ENCODE measurements at places on chromosomes 6 and 20.

- no peak for DNase-seq
These were observed 135.5 kb downstream of the LY86 start for GRCh38 chr6:6723921-6724538.

DNA sequence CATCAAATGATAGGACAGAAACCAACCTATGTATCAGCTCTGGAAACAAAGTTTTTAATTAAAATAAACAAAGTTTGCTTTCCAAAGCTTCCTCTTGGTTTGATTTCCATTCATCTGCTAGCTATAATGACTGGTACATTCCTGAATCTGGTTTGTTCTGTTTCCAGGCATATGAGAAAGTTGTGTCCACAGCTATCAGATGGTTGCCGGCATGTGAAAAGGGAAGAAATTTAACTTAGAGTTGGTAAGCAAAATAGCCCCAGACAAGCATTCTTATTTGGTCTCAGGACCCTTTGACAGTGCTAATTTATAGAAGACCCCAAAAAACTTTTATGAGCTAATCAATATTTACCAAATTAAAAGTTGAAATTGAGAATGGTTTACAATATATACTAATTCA, 3.8 kb upstream of the RNF146 start:
- no peak for DNase-seq

- no peak for DNase-seq
These were observed 210.5 kb downstream of the ERMARD start for GRCh38 chr6:169961772-169962561.

DNA sequence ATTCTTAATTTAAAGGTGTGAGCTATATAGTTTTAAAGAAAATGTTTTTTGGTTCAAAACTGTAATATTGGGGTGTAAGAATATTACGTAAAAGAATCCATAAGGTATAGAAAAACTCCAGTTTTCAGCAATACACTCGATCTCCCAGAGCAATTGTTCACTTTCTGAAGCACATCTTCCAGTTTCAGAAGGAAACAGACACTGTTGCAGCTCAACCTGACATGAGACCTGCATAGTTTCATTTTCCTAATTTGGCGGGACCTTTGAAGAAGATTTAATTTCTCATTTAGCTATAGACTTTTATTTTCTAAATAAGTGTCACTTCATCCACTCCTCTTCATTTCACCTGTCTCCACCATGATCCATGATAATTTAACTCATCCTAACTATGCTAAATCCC, 281.5 kb downstream of the HTR1B start:
- no peak for DNase-seq

DNA sequence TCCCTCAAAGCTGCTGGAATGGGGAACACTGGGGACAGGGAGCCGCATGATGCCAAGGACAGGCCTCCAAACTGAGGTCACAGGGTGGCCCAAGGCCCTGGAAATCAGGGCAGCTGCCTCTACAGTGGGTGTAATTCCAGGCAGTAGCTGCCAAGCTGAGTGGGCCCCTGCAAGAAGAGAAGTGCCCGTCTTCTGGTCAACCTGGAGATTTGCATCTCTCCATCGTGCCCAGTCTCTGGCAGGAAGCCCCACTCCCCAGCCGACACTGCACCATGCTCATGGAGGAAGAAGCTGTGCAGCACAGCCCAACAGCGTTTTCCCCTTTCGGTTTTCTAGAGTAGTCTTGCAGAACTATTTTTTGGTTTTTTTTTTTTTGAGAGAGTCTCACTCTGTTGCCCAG, 2.2 kb upstream of the FAM209A start:
- DNase-seq, result no peak

DNA sequence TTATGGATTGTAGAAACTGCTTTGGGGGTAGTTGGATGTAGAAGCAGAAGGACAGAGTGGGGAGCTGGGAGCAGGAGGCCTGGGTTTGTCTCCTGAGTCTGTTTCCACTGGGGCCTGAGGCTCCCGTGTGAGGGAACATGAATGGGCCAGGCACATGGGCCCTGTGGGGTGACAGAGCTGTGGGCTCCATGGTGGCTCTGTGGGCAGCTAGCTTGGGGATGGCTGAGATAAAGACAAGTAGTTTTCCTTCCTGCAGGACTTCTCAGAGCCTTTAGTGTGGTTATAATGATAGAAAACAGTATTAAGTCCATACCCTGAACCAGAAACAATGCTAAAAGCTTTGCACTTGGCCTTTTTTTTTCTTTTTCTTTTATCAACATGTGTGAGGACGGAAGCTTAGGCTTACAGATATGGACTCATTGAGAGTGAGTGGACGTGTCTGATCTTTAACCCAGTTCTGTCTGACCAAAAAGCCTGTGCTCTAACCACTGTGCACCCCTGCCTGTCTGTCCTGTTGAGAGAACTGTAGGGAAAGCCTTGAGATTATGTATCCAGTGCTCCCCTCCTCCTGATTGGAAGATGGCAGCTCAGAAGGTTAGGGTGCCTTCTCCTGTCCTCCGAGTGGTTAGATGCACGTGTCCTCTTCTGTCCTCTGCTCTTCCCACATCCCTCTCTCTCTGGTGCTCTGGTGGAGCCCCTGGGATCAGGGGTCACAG, 98.3 kb downstream of the CDH26 start:
- DNase-seq, result no peak

DNA sequence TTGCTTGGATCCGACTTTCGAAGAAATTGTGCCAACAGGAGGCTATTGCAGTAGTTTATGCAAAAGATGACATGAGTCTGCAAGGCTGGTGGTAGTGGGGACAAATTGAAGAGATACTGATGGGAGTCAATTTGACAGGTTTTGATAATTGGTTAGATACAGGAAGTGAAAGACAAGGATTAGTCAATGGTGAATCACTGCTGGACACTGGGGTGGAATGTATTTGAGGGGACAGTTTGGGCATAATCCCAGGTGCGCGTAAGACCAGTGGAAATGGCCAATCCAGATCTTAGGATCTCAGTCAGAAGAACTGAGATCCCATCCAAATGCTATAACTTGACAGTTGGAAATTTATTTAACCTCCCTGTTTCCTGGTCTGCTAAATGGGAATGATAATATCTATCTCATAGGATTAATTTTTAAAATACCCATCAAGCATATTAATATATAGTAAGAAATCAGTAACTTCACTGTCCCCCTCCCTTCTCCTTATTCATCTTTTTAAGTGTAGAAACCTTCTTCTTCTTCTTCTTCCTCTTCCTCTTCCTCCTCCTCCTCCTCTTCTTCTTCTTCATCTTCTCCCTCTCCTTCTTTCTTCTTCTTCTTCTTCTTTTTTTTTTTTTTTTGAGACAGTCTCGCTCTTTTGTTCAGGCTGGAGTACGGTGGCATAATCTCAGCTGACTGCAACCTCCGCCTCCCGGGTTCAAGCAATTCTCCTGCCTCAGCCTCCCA, 30.9 kb upstream of the ERVFRD-1 start:
- DNase-seq, result no peak

- DNase-seq, result no peak
These were observed 9.3 kb downstream of the PSMA7 start for GRCh38 chr20:62133864-62134263.

DNA sequence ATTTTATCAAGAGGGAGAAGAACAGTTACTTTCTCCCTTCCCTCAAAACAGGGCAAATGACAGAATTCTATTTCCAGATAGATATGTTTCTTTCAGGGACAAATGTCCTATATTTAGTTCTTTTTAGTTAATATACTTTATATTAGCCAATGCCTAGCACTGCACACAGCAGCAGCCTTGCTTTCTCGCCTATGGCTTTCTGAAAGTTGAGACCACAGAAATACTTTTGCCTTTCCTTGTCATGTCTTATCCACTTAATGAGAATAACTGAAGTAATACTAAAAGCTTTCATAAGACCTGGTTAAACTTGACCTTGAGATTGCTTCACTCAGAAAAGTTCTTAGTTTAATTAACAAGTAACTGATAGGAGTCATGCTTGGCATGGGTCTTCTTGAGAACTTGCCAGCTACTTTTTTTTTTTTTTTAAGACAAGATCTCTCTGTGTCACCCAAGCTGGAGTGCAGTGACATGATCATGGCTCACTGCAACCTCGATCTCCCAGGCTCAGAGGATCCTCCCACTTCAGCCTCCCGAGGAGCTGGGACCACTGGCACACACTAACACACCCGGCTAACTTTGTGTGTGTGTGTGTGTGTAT, 159.3 kb downstream of the CDKAL1 start:
- no peak for DNase-seq

GRCh38 chr6:43827898-43828297, 57.9 kb downstream of the VEGFA start:
- DNase-seq, result no peak

DNA sequence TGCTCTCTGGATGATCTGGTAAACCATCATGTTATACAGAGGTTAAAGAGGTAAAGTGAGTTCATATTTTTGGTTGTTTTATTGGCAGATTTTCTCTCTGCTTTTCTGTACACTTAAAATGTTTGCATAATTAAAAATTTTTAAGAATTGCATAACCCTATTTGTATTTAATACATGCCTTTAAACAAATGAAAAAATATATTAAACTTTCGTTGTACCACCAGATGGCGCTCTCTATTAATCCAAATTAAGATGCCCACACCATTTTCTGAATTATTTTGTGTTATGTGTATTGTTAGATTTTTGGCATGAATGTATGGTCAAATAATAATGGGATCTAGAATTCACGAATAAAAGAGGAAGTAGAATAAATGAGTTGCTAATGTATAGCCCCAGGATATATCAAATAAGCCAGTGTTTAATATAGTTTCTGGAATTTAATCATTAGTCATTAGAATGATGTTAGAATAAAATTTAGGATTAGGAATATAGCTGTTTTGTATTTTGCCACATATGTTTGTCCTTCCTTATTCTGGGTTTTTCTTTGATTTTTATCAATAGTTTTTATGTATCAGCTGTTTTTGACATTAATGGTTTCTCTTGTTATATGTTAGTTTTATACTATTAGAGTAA, 38.9 kb downstream of the SMAP1 start:
- DNase-seq, result no peak

- DNase-seq, result no peak
These were observed 137.8 kb upstream of the PHACTR1 start for GRCh38 chr6:12578751-12579150.

DNA sequence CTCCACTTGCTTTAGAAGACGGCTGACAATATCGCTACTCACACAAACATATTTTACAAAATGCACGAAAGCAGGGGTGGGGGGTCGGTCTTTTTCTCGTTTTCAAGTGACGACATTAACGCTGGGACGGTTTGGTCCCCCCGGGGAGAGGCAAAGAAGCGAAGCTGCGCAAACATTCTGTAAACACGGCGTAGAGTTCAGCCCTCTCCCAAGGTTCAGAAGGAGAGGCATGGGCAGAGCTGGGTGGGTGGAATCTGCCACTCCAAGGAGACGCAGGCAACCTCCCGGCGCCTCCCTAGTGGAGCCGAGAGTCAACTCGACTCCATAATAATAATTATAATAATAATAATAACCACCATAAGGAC, 2.4 kb downstream of the NKX2-2 start:
- no peak for DNase-seq

- no peak for DNase-seq
These were observed 11.6 kb downstream of the AKIRIN2 start for GRCh38 chr6:87690441-87690840.

- no peak for DNase-seq
These were observed 508 bp upstream of the METTL24 start for GRCh38 chr6:110358553-110359160.

- no peak for DNase-seq
These were observed 483.5 kb downstream of the UTRN start for GRCh38 chr6:144768551-144769075.

DNA sequence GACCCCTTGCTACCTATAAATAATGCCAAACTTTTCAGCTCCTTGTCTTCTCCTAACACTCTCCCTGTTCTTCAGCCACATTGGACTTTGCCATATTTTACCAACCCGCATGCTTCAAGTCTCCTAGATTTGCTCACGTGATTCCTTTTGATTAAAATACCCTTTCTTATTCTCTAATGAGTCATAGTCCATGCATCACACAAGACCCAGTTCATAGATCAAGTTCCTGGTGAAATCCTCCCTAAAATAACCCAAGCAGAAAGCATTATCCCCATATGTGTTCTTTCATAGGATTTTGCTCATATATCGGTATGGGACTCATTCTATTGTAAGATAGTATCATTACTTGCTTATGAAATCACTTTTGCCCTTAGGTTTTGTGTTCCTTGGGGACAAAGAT, 108.9 kb upstream of the STXBP5 start:
- no peak for DNase-seq

- DNase-seq, result no peak
These were observed 1.6 kb upstream of the ID4 start for GRCh38 chr6:19835605-19836004.

DNA sequence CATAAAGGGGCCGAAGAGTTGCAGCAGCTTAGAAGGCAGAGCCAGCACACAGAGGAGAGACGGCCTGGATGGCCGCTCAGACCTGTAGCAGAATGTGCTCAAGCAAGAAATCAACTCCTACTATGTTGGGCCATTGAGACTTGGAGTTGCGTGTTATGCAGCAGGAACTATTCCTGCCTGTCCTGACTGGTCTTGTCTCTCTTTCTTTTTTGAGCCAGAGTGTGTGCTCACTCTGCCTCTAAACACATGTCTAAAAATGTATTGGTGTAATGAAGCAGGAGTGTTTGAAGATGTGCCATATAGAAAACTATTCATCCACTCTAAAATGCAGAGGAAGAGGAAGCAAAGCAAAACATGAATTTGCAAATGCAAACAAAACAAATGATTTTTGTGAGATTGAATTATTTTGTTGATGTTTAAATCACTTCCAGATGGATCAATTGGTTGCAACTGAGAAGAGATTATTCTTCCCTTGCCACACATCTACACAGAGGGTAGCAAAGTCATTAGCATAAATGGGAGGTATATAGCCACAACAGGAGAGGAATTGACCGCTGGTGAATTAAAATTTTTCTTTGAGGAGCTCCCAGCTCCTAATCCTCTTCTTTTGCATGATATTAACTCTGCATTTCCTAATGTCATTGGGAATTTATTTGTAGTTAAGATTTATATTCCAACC, 20.4 kb upstream of the SYNJ2 start:
- DNase-seq, result no peak

GRCh38 chr6:143179901-143180612, 119.4 kb downstream of the AIG1 start:
- no peak for DNase-seq

GRCh38 chr6:2967936-2968335, 3.4 kb downstream of the SERPINB6 start:
- no peak for DNase-seq

DNA sequence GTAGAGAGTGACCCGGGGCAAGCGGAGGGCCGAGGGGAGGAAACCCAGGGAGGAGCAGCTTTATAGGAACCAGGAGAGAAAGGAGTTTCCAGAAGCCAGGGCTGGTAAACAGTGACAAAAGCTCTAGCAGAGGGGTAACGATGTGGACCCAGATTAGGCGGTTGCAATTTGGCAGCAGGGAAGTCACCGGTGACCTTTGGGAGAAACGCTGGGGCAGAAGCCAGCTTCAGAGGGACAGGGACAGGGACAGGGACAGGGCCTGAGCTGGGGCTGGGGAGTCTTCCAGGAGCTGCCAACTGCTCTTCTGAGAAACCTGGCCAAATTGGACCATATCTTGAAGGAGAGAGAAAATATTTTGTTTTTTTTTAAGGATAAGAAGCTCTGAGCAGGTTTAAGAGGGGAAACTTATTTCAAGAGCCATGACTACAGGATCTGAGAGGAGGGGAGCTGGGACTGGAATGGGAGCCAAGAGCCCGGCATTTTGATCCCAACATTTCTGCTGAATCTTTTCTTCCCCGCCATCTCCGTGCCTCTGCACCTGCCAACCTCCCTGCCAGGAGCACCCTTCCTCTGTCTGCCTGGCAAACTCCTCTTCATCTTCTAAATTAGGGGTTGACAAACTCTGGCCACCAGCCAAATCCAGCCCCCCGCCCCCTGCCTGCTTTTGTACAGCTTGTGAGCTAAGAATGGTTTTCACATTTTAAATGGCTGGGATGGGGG, 22.6 kb upstream of the PREX1 start:
- DNase-seq, result no peak

- DNase-seq, result no peak
These were observed 4.8 kb upstream of the ZMYND8 start for GRCh38 chr20:47361057-47361915.
